ENCODE measurements at places on chromosomes 6 and 20.
A peak's percentile ranks its signal among the peaks of the same experiment; 100 is the strongest.

DNA sequence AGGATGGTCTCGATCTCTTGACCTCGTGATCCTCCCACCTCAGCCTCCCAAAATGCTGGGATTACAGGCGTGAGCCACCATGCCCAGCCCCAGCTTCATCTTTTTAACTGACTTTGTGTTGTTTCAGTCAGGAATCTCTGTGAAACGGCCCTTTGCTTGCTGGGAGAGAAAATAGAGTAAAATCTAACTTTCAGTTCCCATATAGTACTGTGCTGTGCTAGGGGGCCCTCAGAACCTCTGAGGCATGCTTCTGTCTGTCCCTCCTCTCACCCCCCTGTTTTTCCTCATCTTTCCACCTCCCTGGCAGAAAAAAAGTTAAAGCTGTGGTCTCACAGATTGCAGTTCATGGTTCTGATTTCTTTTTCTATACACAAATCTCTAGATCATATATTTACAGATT, 48.4 kb downstream of the LRP11 start:
- no peak for DNase-seq

DNA sequence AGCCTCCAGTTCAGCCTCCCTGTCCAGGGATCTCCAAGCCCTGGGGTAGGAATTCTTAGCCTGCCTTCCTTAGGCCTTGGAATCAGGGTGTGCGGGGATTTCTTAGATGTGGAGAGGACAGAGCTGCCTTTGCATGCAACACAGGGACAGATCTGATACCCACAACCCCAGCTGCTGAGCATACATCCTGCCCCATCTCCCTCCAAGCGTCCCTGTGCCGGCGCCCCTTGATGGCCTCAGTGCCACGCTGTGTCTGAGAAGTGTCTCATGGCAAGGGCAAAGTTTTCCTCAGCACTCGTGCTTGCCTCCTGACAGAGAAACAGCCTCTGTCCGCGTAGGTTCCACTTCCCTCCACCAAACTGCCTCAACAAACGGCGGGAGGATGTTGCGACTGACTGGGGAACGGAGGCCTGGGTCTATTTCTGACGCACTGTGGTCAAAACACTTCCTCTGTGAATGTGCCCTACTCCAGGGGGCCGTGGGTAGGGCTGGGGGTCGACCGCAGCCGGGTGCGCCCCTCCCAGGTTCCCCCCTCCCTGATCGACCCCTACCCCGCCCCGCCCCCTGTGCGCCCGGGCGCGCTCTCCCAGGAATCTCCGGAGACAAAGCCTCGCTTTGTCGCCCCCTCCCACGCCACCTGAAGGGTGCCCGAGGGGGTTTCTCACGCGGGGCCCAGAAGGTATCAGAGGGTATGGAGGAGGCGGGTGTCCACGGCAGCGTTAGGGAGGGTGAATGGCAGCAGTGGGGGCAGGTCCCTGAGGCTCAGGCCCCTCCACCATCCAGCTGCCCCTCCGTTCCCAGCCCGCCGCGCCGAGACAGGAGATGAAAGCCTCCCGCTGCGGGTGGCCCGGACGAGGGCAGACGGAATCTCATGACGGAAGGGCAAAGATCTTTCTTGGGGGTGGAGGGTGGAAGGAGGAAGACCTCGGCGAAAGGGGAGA, 806 bp downstream of the MICAL1 start:
- DNase-seq = peak; percentile 33

GRCh38 chr6:157107915-157108651, 215.2 kb downstream of the TMEM242 start:
- DNase-seq = no peak

- DNase-seq = no peak
Measured at GRCh38 chr6:156534594-156534993, 242.6 kb upstream of the ARID1B start.

- no peak for DNase-seq
Measured at GRCh38 chr6:104958178-104959025, 1.5 kb downstream of the LIN28B start.

- DNase-seq = no peak
Measured at GRCh38 chr6:142313284-142313683, 11.5 kb downstream of the ADGRG6 start.

- no peak for DNase-seq
Measured at GRCh38 chr6:4611429-4612129, 164.6 kb upstream of the CDYL start.

- DNase-seq = no peak
Measured at GRCh38 chr6:100484474-100484873, 19.8 kb upstream of the SIM1 start.

DNA sequence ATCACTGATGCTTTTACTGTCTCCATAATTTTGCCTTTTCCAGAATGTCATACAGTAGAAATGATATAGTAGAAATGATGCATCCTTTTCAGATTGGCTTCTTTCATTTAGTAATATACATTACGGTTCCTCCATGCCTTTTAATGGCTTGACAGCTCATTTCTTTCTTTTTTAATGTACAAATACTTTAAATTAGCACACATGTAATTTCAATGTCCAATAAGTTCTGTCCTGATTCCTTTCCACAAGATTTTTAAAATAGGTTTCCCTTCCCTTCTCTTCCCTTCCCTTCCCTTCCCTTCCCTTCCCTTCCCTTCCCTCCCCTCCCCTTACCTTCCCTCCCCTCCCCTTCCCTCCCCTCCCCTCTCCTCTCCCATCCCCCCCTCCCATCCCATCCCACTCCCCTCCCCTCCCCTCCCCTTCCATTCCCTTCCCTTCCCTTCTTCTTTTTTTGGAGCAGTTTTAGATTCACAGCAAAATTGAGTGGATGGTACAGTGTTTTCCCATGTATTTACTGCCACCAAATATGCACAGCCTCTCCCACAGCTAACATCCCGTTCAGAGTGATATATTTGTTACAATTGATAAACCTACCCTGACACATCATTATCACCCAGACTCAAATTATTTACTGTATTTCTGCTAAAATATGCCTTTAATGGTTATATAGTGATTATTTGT, 398.8 kb downstream of the RNF144B start:
- no peak for DNase-seq

DNA sequence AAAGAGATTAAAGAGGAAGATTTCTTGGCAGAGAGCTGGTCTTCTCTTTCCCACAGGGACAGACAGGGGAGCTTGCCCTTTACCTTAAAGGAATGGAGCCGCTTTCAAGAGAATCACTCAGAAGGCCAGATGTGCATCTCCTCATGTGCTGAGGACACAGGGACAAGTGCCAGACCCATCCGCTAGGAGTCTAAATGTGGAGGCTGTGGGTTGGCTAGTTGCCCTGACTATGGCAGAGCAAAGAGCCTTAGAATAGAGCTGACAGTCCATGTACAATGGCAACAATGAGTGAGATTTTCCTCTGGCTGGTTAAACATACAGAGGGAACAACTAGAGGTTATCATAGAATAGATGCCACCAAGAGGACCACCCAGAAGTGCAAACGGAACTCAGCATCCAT, 7.3 kb upstream of the DOK5 start:
- DNase-seq = no peak

DNA sequence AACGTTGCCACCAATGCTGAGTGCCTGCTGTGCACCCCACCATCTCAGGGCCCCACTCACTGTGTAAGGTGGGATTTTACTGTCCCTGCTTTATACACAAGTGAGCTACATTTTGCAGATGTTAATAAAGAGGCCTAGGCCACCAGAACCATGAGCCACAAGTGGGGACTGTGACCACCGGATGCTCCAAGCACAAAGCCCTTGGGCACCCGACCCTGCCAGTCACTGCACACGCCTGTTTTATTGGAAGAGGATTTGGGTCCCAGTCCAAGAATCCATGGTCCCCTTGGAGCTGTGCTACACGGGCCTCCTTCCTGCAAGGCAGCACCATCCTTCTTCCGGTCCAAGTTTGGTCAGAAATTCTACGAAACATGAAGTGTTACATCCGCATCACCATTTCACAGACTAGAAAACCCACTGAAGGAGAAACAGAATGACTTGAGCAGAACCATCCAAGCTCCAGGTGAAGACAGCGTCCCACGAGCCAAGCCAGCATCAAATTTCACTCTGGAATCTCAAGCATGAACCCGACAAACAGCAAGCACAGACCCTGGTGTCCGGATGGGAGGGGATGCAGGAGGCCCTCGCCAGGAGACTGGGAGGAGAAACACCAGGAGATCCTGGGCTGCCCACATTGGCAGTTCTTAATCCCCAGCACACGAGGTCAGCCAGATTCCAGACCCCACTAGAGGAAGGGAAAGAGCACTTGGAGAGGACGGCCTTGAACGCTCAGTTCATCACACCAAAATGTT, 226.9 kb downstream of the DLL1 start:
- no peak for DNase-seq

- DNase-seq = no peak
Measured at GRCh38 chr6:132887204-132887603, 72.8 kb downstream of the RPS12 start.

GRCh38 chr6:138486249-138487101, 12.8 kb downstream of the NHSL1 start:
- DNase-seq = no peak

GRCh38 chr6:156719720-156720563, 57.2 kb upstream of the ARID1B start:
- peak; percentile 39 for DNase-seq

DNA sequence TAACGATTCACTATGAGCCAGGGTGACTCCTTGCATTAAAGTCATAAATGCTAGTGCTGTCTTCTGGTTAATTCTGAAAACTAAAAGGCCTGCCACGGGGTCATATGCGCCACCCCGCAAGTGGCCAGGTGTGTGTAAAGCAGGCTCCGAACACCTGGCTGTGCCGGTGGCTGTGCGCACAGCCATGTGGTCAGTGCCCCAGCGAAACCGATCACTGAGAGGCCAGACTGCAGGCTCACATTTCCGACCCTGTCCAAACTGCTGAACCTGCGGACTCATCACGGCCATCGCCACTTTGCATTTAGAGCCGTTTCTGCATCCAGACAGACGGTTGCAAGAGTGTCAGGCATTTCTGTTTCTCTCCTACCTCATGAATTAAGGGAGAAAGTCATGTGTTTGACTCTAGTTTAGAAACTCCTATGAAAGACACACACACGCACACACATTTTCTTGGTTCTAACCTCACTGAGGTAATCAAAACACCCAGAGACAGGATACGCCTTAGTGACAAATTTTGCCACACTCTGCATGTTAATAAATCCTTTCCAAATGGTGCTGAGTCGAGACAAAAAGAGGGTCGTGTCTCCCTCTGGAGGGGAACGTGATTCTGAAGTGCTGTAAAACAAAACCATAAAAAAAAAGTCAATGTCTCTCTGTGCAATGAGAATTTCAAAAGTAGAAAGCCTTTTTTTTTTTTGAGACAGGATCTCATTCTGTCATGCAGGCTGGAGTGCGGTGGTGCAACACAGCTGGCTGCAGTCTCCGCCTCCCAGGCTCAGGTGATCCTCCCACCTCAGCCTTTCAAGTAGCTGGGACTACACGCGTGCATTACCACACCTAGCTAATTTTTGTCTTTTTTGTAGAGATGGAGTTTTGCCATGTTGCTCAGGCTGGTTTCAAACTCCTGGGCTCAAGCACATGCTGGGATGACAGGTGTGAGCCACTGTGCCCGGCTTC, 31.0 kb upstream of the TCFL5 start:
- no peak for DNase-seq

DNA sequence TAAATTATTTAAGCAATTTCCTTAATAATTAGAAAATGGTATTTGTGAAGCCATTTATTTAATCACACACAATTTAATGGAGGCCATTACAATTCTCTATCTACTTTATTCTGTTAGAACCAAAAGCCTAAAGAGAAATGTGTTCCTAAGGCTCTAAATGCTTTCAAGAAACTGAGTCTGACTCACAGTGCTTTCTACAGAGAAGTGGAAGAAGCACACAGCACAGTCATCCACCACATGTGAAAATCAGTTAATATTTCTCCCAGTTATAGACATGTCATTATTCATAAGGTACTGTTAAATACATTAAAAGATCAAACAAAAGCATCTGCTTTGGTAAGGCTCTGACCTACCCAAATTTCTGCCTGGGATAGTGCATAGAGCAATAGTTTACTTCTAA, 214.4 kb downstream of the ALDH8A1 start:
- no peak for DNase-seq

GRCh38 chr6:27866357-27867050, 45.7 kb downstream of the OR2B2 start:
- DNase-seq = no peak

DNA sequence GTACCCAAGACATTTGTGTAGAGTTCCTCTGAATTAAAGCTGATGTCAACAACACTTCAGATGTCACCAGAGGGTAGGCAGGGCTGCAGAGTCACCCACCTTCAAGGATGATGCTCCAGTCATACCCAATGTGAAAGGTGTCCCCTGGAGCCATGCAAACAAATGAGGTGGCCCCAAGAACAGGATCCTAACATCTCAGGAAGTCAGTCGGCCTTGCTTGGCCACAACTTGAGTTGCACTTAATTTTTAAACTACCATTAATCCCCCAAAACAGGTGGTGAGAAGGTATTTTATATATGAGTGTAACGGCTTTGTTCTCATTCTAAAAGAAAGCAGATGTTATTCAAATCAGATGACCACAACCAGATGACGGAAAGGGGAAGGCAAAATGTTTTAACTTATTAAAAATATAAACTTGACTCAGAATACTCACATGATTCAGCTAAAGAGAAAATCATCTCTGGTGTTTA, 21.1 kb upstream of the SERPINB1 start:
- no peak for DNase-seq

- DNase-seq = no peak
Measured at GRCh38 chr6:41325446-41326066, 9.9 kb upstream of the NCR2 start.

DNA sequence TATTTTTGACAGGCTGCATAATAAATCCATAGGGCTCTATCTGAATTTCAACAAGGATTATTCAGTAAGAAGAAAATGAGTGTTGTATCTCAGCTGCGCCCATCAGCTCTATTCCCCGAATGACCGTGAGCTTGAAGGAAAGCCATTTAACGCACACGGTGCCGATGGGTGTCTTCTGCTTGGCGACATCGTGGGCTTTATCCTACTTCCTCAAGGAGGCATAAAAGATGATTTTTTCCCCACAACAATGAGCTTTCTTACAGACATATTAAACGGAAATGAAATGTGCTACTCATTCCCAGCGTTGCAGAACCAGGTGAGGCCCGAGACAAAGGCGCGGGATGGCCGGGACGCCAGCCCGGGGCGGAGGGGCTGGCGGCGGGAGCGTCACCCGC, 710 bp downstream of the DYNLT1 start:
- no peak for DNase-seq

DNA sequence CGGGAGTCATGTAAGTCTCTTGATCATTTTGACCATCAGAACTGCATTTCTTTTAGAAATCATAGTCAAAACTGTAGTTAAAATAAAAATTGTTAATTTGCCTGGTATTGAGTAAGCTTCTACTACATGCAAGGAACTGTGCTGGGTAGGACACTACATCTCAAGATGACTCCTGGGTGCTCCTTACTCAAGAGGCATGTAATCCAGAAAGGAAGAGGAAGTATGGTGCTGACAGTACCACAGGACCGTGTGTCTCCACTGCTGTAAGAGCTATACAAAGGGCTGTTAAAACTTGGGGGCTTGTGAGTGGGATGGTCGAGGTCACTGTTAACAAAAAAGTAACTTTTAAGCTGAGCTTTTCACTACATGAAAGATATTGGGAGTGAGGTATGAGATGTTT, 508.3 kb upstream of the SOX4 start:
- DNase-seq = no peak

DNA sequence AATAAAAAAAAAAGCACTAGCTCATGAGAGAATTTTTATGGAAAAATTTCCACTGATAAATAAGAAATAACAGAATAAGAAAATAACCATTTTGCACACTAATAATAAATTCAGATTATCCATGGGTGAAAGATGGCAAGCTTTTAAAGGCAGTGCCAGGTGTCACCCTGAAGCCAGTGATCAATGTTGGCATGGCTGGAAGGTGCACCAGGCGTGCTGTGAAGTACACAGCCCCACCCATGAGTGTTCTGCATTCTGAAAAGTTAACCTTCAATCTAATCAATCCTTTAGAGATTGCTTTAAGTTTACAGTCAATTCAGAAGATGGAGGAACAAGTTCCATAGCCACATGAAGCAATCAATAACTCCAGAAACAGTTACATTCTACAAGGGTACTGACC, 284.4 kb downstream of the C6orf118 start:
- no peak for DNase-seq
